ENCODE measurements at places on chromosomes 3 and 15.

DNA sequence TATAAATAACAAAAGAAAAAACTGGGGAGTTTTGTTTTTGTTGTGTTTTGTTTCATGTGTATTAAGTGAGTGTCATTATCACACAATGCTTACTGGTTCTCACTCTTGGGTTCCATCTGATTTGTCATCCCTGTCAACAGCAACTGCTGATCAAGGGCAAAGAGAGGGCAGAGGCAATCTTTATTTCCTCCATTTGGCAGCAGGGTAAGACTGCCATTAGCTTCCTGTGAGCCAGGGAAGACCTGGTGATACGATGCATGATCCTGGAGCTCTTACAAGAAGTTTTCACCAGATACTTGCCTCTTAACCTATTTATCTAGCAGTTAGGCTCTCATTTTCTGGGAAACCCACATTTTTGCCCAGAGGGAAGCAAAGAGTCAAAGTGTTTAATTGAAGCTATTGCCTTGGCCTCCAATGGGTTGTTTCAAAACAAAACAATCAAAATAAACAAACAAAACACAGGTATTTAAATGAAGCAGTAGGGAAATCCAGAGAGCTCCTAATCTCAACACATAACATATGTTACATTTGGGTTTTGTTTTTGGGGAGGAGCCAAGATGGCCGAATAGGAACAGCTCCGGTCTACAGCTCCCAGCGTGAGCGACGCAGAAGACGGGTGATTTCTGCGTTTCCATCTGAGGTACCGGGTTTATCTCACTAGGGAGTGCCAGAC is 529.8 kb downstream of the MAGI1 start:
- DNase-seq, result no peak

DNA sequence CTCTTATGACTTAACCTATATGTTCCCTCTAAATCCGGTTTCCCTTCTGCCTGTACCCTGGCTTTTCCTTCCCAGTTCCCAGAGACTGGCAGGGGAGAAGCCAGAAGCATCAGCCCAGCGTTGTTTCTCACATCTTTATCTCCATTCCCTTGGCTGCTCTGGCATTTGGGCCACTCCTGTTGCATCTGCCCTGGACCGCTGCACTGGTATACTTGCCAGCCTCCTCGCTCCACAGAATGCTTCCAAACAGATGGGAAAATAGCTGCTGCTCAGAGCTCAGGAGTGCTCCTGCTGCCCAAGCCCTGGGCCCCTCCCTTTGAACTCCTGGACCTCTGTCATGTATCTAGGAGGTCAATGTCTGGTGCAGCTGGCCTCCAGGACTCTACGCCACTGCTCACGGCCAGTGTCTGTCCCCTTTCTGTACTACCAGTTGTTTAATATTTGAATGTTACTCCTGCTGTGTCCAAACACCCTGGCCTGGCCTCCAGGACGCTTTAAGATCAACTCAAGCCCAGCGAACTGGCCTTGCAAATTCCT is 6.8 kb downstream of the SPINT1 start:
- DNase-seq, result no peak

DNA sequence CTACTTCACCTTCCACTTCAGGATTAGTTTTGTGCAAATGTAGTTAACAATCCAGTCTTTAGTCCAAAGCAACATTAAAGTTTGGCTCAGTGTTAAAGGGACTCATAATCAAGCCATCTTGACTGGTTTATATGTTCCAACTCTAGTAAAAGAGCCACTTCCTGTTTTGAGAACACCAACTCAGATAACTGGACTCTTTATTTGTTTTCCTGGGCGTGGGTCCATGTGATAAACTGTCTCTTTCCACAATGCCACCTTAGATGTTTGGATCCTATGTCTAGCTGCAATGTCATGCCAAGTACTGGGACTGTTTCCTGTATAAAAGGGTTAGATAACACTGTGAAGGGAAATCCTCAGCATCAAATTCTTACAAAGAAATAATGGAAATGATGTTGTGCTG is 545.0 kb downstream of the PYDC2 start:
- no peak for DNase-seq

GRCh38 chr15:48442011-48442410 is 110.8 kb downstream of the DUT start:
- DNase-seq, result no peak

GRCh38 chr3:59808446-59808845 is 758.6 kb upstream of the CFAP20DC start:
- DNase-seq, result no peak

- no peak for DNase-seq
These were observed 217.7 kb downstream of the ARPP21 start for GRCh38 chr3:35857004-35857403.

Data from stimulated activated CD4-positive, alpha-beta T cell treated with anti-CD3 and anti-CD28 coated beads, Interleukin-1b, Interleukin-23, amount 100 ng/mL, for 1 hour (primary cell).